ENCODE measurements at places on chromosomes 6 and 20.

DNA sequence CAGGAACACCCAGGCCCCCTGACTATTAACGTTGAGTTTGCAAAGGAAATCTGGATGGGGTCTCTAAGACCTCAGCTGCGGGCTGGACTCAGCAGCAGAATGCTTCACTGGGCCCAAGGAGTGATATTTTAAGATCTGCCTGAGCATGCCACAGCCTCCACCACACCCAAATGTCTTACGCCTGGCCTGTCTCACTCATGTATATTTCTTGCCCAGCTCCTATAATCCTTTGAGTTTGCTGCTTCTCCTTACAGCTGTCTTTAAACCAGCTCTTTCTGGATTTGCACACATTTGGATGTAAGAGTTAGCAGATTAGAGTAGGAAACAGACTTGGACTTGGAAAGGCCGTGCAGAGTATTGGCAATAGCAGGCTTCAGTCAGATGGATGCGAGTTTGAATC, 16.4 kb downstream of the CASS4 start:
- DNase-seq: no peak

DNA sequence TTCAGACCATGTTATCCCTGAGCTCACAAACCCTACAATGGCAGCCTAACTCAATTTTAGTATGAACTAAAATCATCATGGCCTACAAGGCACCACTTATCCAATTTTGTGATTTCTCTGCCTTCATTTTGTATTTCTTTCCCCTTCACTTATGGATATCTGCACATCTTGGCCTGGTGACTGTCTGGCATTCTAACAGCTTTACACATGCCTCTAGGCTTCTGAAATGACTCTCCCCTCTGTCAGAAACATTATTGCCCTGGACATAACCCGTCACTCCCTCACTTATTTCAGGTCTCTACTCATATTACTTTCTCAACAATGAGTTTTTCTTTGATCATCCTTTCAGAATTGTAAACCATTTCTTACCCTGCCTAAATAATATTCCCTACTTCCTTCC, 89.2 kb upstream of the THEMIS start:
- no peak for DNase-seq

DNA sequence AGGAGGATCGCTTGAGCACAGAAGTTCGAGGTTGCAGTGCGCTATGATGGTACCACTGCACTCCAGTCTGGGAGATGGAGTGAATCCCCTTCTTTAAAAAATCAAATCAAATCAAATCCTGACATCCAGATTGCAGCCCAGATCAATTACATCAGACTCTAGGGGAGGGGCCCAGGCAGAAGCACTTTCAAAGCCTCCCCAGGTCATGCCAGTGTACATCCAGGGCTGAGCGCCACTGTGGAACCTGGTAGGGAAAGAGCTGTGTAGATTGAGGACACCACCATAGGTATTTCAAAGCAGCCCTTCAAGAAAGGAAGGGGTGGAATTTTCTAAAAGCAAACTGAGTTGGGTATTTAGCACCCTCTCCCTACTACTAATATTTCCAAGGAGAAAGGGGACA, 89.5 kb downstream of the PRND start:
- DNase-seq: no peak

DNA sequence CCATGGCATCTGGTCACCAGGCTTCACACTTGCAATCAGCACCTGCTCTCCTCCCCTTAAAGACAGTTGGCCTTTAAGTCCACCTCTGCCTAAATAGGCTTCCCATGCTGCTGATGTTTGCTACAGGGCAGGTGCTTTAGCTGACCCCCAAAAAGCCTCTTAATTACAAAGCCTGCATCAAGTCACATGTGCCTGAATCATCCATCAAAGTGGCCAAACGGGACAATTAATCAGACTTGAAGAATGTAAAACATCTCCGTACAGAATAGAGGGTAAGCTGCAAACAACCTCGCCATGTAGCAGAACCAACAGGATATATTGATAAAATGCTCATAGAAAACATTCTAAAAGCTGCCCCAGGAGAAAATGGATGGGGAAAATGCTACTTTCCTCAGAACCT, 7.4 kb downstream of the LY86 start:
- no peak for DNase-seq

DNA sequence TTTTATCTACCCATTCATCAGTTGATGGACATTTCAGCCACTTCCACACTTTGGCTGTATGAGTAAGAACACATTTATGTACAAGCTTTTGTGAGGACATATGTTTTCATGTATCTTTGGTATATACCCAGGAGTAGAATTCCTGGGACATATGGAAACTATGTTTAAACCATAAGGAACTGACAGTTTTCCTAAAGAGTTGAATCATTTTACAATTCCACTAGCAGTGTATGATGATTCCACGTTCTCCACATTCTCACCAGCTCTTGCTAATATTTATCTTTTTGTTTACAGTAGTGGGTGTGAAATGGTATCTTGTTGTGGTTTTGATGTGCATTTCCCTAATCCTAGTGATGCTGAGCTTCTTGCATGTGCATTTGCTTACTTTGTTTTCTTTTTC, 338.1 kb downstream of the PLCB1 start:
- no peak for DNase-seq

Measured in germinal center (tissue), 1 donor.